Stimulated activated CD8-positive, alpha-beta memory T cell treated with anti-CD3 and anti-CD28 coated beads, Interleukin-7, amount 100 ng/mL, for 1 hour (primary cell): ENCODE measurements at places on chromosomes 7 and 10.

DNA sequence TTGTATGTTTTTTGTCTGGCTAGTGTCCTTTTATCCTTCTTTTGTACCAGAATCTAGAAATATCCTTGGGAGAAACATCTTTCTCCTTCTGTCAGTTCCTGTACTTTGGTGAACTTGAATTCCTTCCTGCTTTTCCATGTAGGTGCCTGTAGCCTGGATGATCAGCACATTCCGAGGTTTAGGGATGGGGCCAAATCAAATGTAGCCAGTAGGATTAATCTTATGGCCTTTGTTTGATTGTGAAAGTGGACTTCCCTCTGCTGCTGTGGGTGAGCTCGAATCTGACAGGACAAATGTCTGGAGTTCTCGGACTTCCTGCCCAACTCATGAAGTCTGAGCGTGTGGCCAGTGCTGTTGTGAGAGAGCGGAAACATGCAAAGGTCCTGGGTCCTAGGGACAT lies 33.2 kb upstream of the NAMPT start:
- DNase-seq = no peak

DNA sequence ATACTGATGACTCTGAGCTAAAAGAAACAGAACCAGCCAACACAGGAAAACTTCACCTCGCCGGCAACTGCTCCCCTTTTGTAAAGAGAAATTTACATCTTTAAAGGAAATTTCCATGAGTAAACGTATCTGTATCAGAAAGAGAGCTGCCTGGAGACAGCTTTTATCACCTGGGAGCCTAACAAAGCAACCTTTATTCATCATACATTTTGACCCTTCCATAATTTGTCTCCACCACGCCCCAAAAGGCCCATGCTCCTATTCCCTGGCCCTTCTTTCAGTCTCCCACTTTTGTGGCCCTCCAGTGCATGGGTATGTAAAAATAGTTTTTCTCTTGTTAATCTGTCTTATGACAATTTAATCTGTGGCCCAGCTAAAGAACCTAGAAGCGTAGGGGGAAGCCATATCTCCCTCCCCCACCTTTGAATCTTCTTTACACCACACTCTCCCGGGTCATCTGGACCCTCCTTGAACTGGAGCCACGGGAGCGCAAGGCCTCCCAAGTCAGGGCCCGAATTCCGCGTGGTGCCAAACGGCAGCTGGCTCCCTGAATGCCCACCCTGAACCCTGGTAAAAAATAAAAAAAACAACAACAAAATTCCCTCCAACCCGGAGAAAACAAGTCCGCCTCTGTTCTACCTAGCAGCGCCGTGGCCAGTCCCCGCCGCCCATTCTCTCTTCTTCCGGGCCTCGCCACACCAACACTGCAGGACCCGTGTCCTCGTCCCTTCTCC lies 15.4 kb upstream of the FKBP9 start:
- DNase-seq = no peak

GRCh38 chr10:113128450-113129070 lies 178.5 kb downstream of the TCF7L2 start:
- DNase-seq = no peak

DNA sequence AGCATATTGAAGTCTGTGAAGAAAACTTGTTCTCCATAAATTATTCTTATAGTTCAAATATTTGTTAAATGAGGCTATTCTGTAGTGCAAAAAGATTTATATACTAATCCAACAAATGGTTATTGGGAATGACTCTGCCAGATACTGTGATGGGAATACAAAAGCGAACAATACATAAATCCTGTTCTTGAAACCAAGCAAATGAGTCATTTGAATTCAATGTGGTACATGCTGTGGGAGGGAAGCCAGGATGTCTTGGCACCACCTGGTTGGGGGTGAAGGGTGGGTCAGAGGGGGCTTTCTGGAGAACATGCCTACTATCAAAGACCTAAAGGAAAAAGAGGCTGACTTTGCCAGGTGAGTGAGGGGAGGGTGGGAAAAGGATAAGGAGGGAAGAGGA lies 594.2 kb downstream of the CALN1 start:
- no peak for DNase-seq

- DNase-seq = no peak
Observed at GRCh38 chr7:26331789-26332188, 40.1 kb downstream of the SNX10 start.

GRCh38 chr7:78438433-78438832 lies 639.9 kb downstream of the PHTF2 start:
- no peak for DNase-seq

- DNase-seq = no peak
Observed at GRCh38 chr7:20021831-20022230, 195.4 kb downstream of the MACC1 start.

- no peak for DNase-seq
Observed at GRCh38 chr10:8035006-8035640, 19.4 kb upstream of the GATA3 start.

DNA sequence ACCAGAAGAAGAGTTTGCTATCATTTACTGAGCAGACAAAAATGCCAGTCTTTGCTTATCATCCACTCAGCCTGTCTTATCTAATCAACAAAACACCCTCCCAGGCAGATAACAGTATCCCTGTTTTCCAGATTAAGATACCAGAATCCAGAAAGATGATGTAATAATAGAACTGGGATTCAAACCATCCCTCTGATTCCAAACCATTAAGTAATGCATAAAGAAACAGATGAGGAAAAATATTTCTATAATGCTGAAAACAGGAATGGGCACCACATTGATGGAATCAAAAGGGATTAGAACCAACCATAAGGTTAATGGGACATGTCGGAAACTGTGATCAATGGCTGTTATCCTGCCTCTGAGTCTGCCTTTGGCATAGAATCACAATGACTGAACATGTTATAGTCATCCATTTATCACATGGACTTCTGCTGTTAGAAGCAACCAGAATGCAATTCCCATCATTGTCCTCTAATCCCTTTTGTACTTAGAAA lies 92.1 kb upstream of the RSU1 start:
- no peak for DNase-seq

- DNase-seq = no peak
Observed at GRCh38 chr7:12754179-12754578, 66.7 kb downstream of the ARL4A start.

DNA sequence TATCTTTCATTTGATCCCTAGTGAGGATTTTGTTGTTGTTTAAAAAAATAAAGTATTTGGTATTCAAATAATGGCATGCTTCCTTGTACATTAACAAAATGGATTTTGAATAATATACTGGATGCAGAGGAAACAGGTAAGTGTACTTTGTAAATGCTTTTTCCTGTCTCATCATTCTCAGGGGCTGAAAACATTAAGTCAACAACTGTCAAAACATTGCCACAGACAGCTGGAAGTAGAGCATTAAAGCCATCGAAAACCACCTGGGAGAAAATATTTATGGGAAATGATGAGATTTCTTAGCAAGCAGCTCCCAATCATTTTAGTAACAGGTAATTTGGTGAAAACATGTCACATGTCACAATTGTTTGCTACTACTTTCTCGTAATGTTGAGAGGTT lies 10.7 kb downstream of the TAS2R39 start:
- DNase-seq = no peak

DNA sequence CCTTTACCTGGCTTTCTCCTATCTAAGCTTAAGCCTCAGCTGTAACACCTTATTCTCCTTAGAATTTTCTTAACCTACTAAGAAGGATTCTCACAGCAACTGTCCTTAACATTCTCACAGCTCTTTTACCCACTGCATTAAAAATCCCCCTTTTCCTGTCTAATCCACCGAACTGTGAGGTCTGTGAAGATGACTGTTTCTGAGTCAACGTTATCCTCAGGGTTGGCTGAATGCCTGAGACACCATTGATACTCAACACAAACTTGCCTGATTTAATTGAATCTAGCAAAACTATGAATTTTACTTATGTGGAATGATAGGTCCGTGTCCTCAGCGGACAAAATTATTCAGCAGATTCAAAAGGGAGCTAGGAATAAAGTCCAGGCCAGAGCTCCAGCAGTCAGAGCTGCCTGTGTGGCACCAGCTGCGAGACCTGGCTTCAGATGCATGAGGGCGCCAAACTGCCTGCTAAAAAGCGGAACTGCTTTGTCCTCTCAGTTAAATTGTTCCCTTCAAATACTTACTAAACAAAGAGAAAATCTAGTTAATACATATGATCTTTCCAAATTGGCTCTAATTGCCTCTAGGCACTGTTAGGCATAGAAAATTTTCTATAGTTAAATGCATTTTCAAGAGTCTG lies 33.4 kb upstream of the VWDE start:
- no peak for DNase-seq

DNA sequence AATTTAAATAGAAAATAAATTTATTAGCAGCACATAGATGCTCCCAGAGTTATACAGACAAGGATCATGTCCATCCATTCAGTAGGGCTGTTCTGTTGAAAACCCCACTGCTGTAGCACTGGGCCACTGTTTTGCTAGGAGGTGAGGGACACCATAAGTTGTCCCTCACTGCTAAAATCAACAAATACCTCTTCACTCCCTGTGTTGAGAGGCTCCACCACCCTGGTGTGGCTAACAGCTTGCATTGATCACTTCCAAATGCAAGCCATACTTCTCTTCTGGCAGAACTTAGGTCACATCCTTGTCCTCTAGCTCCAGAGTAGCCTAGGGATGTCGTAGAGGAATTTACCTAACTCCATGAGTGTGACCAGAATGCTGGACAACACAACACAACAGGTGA lies 55.4 kb downstream of the MDFIC start:
- DNase-seq = no peak

DNA sequence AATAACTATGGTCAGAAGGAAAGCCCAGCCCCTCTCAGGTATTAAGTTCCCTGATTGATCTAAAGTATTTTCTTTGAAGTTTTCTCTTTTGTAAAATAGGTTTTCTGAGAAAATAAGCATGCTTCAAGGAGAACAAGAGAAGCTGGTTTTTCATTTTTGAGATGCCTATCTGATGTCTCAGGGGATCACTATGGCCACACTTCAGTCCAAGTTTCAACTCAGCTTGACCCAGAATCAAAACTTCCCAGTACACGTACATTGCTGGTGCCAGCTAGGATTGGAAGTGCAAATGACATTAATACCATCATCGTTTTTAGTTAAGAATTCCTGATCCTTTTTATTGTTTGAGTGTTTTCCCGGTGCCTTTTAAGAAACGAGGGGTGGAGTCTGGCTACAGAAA lies 7.2 kb downstream of the ITIH5 start:
- DNase-seq = no peak
